Daoy (cell line): ENCODE measurements at places on chromosomes 2 and 18. TPM values are rescaled to one million over a fixed set of nuclear protein-coding genes. Genes with fewer than 3 reads are reported as not detected.

Gene RNF125
- 0.18 and 0.57 TPM in 2 replicates for total RNA-seq

Gene MAP4K3
- total RNA-seq, result 29.9 and 42.5 TPM in 2 replicates

- DNase-seq, result no peak
Observed at GRCh38 chr18:80124131-80124530, 15.1 kb downstream of the ADNP2 start.

DNA sequence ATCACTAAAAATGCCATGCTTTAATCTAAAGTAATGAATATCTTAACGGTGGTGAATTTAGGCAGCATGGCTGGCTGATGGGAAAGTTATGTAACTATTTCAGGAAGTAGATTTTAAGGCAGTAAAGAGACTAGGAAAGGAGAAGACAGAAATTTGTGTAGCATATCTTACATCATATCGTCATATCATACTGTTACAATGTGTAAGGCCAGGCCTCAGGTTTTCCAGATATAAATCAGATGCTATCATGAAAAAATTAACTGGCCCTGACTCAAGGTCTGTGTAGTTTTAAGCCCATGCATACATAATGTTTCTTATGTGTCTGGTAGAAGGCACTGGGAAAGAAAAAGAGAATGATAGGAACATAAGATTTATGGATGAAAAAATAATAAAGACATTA lies 8.9 kb upstream of the FAP start:
- DNase-seq, result no peak

GRCh38 chr18:50651334-50651733 lies 91.4 kb downstream of the MAPK4 start:
- DNase-seq, result no peak

DNA sequence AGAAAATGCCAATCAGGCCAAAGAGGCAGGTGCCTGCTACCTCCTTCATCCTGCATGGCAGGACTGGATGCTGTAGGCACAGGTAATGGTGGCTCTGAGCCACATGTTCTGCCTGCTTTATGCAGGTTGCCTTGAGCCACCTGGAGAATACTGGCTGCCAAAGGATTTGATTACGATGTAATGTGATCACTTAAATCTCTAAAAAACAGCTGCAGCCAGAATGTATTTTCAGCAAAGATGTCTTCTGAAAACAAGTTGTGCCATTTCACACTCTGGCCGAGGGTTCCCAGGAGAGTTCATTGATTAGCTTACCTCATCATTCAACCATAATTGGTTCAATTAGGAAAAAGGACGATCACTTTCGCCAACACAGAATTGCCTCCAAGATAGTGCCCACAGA lies 17.9 kb upstream of the MSGN1 start:
- DNase-seq, result no peak
